ENCODE measurements at places on chromosomes 1 and 21.

- DNase-seq = no peak
These were observed 91.8 kb downstream of the TRIM11 start for GRCh38 chr1:228314658-228315483.

DNA sequence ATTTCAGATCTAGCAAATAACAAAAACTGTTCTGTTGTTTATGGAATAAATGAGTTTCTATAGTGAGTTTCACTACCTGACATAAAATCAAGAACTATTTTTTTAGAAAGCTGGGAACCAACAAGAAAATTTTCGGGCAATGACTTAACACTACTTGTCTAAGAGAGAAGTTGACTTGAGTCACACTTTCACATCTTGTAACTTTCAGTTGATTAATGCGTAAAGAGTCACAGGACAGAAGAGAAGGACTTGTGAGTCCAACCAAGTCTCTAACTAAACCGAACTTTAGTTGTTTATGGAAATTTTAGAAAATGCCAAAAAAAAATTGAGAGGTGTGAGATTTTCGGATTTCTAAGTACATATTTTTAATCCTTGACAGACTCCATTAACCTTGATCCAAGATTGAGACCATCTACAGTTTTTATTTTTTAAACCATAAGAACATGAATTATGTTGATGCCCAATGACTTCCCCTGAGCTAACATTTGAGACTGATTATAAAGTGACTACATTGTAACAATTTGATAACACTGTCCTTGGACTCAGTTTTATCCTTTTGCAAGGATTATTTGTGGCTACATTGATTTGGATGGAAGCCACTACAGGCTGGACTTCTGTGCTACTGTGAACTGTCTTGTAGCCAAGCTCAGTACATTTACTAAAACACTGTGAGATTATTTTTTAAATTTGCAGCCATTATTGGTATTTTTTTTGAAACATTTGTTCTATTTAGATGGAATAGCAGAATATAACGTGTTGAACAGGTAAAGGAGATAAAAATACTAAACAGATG is 284.0 kb downstream of the PTPRC start:
- no peak for DNase-seq

GRCh38 chr1:41674522-41674921 is 190.0 kb upstream of the EDN2 start:
- DNase-seq = no peak

DNA sequence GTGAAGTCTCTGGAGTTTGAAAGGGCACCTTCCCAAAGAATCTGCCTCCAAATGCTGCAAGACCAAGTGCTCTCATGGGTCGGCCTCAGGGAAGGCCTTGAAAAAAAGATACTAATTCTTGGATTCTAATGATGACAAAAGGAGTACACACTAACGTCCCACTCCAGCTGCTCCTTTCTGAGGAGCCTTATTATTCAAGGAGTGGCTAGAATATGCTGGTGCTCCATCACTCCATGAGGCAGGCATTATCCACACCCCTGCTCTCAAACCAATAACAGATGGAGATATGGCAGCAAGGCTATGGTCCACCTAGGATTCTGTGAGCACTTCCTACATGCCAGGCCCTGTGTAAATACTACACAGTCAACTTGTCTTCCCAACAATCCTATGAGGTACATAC is 54.4 kb downstream of the FAM78B start:
- DNase-seq = no peak
